ENCODE measurements at places on chromosomes 1 and 21.

- DNase-seq: no peak
Observed at GRCh38 chr1:26102526-26102925, 9.1 kb upstream of the PDIK1L start.

- DNase-seq: no peak
Observed at GRCh38 chr1:30409476-30410152, 313.8 kb downstream of the MATN1 start.

- DNase-seq: no peak
Observed at GRCh38 chr1:98196012-98196411, 275.2 kb upstream of the DPYD start.

- no peak for DNase-seq
Observed at GRCh38 chr1:67339623-67340343, 32.1 kb downstream of the IL12RB2 start.

DNA sequence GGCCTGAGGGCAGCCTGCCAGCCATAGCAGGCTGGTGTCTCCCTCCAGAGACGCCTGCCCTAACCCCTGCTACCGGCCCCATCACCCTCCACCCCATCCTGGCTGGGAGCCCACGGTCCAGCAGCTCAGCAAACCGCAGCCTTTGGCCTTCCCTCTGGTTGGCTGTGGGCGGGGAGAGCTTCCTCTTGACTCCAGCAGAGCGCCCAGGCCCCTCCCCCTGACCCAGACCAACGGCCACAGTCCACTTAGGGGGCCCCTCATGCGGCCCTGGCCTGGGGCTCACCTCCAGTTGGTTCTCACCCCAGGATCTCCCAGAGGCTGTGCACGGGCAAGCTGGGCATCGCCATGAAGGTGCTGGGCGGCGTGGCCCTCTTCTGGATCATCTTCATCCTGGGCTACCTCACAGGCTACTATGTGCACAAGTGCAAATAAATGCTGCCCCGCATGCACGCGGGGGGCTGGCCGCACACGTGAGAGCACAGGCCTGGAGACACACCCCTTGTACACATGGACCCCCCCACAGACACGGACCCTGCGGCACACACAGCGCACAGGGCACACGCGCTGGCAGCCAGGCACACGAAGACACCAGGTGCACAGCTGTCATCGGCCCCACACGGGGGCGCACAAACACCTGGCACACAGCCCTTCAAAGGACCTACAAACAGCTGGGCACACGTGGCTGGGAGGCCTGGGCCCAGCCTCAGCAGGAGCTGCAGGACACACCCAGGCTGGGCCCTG, 3.1 kb downstream of the SMIM1 start:
- peak; percentile 24 for DNase-seq

GRCh38 chr1:92961131-92961895, at the start of gene DIPK1A:
TSS of gene DIPK1A (minus strand) at chr1:92961462. CDS start at chr1:92961429, 33 bp downstream.
- peak; percentile 69 for DNase-seq

DNA sequence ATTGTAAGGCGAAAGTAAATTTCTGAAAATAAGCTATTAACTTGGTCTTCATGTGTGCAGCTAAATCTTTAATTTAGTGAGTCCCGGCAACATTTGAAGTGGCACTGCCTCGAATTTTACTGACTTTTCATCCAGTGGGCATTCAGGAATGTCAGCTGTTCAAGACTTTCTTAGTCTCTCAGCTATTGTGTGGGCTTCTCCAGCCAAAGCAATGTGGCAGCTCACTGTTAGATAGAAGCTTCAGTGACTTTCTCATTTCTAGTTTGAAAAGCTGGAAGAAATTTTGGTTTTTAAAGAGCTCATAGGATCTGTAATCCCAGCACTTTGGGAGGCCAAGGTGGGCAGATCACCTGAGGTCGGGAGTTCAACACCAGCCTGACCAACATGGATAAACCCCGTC, 44.3 kb upstream of the FAM89A start:
- DNase-seq: no peak

- no peak for DNase-seq
Observed at GRCh38 chr1:236058141-236058934, 6.6 kb downstream of the NID1 start.

- no peak for DNase-seq
Observed at GRCh38 chr1:4586611-4587160, 67.7 kb upstream of the AJAP1 start.

- no peak for DNase-seq
Observed at GRCh38 chr1:204705888-204706837, 20.6 kb upstream of the LRRN2 start.

GRCh38 chr1:9690440-9691107, 39.0 kb downstream of the PIK3CD start:
- no peak for DNase-seq

GRCh38 chr1:227654858-227655752, 80.0 kb downstream of the JMJD4 start:
- DNase-seq: no peak

GRCh38 chr21:44742418-44743153, 31.2 kb upstream of the TSPEAR start:
- no peak for DNase-seq

DNA sequence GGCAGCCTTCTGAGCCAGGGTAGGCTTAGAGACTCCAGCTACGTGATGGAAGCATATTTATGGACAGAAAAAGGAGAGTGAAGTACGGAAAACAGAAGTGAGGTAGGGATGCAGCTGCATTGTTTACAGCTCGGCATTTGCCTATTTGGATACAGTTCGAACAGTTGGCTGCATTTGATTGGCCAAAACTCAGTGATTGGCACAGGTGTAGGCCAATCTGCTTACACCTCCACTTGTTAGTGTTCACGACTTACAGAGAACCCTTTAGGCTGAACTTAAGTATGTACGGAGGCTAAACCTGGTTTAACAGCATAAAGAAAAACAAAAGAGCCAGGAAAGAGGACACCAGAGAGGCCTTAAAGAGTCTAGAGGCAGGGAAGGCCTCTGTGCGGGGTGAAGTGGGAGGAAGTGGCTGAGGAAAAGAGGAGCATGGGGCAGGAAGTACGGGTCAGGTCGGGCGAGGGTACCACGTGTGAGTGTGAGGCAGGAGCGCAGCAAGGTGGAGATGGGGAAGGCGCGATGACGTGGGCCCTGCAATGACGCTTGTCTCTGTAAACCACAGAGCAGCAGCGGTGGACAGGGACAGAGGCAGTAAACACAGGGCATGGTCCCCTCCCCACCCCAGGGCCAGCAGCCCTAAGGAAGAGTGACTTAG, 32.0 kb downstream of the RSPH1 start:
- peak; percentile 53 for DNase-seq

GRCh38 chr1:207349979-207350378, 28.5 kb downstream of the CD55 start:
- DNase-seq: no peak

DNA sequence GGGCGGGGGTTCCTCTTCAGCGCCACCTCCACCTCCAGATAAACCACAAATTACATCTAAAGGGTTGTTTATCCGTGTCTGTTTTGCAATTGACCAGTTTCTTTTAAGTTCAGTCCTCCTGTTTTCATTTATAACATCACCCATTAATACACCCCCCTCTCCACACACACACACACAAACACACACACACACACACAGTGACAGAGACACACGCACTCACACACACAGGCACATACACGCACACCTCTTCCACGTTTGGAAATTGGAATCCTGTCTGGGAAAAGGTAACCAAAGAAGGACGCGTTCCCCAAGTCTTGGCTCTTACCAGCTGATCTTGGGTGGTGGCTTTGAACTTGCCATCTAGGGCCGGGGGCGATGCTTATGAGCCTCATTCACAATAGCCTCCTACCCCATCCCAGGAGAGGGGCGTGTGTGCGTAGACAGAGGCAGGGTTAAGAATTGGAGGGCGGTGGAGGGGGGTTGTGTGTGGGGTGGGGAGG, 442 bp upstream of the CSMD2 start:
- no peak for DNase-seq

- no peak for DNase-seq
Observed at GRCh38 chr1:172600615-172601014, 58.3 kb upstream of the FASLG start.

GRCh38 chr1:43058545-43059360, 100.1 kb upstream of the SLC2A1 start:
- no peak for DNase-seq

DNA sequence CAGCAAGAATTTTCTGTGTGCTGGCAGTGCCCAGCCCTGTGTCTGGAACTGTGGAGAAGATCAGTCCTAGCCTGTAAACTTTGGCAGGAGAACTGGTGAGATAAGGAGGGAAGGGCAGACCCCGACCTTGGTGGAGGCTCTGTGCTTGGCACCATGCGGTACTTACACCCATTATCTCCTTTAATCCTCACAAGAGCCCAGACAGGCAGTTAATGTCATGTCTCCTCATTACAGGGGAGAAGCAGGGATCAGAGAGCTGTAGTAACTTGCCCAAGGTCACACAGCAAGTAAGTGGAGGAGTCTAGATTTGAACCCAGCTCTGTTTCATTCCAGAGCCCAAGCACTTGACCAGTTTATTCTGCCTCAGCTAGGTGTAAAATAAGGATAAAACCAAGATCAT, 13.9 kb upstream of the POU3F1 start:
- DNase-seq: no peak

GRCh38 chr1:115609021-115609420, 32.7 kb upstream of the VANGL1 start:
- DNase-seq: no peak

GRCh38 chr1:231931846-231932454, 305.4 kb downstream of the DISC1 start:
- DNase-seq: no peak

GRCh38 chr1:18836654-18837053, 22.8 kb downstream of the TAS1R2 start:
- no peak for DNase-seq

DNA sequence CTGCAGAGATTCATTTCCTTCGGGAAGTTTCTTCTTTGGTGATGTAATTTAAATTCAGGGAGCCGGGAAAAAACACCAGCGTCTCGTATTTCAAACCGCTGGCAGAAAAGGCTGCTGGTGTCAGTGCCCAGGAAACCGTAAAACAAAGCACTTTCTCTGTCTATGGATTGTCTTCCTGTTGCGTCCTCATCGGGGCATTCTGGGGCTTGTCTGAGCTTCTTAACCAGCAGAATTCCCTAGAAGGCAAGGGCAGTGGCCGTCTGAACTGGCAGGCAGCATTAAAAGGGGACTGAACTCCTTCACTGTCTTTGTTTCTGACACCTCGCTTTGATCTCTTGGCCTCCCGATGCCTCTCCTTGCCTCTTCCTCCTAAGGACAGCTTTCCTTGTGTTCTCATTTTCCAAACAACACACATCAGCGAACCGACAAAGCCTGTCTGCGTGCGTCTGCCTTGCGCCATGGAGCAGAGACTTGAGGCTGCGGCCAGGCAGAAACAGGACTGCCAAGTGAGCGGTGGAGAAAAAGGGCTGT, 391.6 kb upstream of the VAMP3 start:
- DNase-seq: no peak

DNA sequence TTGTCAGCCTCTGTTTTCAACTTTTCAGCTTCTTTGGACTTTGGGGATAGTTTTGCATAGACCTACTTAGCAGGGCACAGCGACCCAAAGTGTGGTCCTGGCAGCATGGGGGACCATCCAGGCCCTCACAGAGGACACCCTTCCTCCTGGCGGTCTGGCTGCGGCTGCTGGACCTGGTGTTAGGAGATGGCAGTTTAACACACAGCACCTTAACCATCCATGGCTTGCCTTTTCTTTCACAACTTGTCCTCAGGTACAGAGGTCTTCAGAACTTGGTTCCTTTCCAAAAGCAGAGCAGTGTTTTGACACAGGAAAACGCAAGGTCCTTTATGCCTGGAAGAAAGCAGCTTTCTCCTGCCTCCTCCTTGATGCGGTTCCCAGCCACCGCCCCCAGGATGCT, 68.1 kb downstream of the RHOU start:
- no peak for DNase-seq

DNA sequence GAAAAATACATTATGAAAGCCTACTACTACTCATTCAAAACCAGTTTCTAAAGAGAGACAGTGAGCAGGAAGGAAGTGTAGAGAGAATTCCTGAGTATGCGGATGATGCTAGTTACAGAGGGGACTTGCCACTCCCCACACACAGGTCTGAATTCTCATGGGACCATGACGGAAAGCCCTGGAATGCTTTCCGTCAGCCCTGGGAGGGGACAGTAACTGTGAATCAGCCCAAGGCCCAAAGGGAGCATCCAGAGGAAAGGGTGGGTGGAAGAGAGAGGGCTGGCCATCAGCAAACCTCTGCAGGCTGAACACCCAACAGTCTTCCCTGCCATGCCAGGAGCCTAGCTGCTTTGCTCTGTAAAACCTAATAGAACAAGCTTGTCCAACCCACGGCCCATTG, 36.4 kb downstream of the RCSD1 start:
- DNase-seq: no peak

DNA sequence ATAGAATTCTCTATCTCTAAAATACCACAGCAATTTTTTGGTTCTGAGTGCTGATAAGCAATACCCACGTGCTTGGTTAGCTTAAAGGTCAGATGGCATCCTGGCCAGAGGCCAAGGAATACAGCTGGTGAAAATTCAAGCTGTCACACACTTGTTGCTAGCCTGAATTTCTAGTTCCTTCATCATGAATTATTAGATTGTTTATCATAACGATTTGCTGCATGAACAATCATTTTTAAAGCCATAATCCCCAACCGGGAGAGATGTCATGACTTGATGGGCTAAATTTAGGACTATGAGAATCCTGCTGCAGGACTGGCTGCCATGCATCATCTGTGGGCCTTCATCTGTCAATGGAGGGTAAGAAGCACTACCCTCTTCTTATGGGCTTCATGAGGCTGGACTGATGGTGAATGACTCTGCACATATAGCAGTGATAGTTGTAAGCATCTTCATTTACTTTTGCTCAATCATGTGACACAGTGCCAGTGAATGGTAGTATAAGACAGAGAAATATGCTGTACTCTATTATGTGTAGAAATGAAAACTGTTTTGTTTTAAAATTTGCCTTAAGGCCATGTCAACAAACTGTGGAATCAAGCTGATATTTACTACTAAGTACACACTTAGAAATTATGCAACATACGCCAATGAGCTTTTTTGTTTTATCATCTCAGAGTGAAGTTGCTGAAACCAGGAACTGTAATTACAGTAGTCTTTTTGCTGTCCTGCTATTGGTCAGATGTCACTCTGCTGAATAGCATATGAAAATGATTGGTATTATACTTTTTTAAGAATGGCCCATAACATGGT, 80.5 kb upstream of the RALGPS2 start:
- DNase-seq: no peak

- no peak for DNase-seq
Observed at GRCh38 chr1:215530401-215530984, 36.6 kb upstream of the KCTD3 start.

DNA sequence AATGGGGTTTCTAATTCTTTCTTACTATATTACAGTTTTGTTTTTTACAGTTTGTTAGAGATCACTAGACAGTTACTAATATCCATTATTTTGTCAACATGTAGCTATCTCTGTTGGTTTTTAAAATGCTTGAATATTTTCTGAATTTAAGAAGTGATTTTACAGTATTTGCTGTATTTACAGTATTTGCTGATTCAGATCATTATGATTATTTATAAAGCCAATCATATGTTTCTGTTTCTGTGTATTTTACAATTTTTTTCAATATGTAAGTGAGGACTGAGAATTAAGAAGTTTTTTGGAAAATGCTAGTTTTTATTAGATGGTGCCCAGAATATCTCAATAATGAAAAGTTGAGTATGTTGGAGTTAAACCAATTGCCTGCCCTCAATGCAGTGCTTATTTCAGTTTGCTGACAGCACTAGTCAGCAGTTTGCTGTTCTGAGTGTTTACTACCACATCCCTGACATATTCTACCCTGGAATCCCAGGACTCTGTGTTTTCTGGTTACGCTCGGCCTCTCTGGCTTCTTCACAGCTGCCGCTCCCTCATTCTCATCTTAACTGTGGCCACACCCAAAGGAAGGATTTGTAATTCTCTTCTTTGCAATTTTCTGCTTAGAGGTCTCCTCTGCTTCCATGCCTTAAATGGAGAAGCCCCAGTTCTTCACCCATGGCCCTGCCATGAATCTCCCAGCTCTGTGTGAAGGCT, 68.0 kb upstream of the BACH1 start:
- no peak for DNase-seq
